ENCODE measurements at places on chromosomes 11 and 22.

GRCh38 chr11:117479372-117479771 lies 151.7 kb downstream of the CEP164 start:
- no peak for DNase-seq

DNA sequence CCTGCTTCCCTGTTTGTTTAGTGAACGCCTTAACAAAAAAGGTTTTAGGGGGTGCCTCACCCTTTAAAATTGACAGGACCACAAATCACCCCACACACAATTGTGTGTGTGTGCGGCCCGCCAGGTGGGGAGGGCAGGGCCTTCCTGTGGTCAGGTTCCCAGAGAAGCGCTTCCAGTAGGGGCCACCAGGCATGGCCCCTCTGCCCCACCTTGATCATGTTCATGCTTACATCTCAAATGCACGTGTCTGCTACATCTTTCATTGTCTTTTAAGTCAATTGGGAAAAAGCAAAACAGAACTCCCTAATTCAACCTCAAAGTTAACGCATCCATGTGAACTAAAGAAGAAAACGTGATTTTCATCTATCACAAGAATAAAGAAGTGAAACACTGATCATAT lies 1335.3 kb downstream of the TBC1D22A start:
- DNase-seq = no peak

GRCh38 chr22:43796567-43796966 lies 15.5 kb downstream of the EFCAB6 start:
- no peak for DNase-seq

GRCh38 chr11:64297699-64298358 lies 2.3 kb upstream of the CATSPERZ start:
- no peak for DNase-seq

GRCh38 chr22:17754233-17754925 lies 19.9 kb downstream of the BID start:
- DNase-seq = no peak

DNA sequence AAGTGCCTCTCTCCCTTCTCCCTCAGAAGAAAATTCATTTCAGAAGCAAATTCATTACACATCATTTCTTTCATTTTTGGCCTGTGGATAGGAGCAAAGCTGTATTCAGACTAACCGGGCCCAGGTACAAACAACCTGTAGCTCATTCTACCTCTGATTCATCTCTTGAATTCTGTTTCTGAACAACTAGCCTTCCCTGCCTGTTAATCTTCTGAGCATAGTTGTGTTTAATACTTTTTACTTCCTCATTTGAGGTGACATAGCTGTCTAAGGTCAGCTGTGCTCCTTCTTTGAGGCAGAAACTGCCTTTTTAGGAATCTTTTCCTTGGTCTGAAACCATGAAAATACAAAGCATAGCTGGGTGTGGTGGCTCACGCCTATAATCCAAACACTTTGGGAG lies 12.6 kb upstream of the IL18BP start:
- no peak for DNase-seq

- no peak for DNase-seq
These were observed 141.6 kb upstream of the CADM1 start for GRCh38 chr11:115645631-115646317.

GRCh38 chr22:19411690-19412045 lies 19.9 kb downstream of the HIRA start:
- no peak for DNase-seq

- DNase-seq = no peak
These were observed 114.7 kb upstream of the SERPIND1 start for GRCh38 chr22:20659258-20659657.

GRCh38 chr11:46800177-46800576 lies 45.9 kb downstream of the CKAP5 start:
- no peak for DNase-seq

- DNase-seq = no peak
These were observed 22.6 kb upstream of the RCN1 start for GRCh38 chr11:32068134-32068870.

GRCh38 chr11:31442086-31442485 lies 67.3 kb downstream of the IMMP1L start:
- DNase-seq = no peak

GRCh38 chr11:44957776-44958564 lies 7.3 kb upstream of the TP53I11 start:
- no peak for DNase-seq

GRCh38 chr11:766936-767210 lies 10.4 kb downstream of the GATD1 start:
- no peak for DNase-seq

- DNase-seq = no peak
These were observed 24.6 kb upstream of the ZBTB16 start for GRCh38 chr11:114034956-114035355.

- DNase-seq = no peak
These were observed 24.8 kb upstream of the NAT10 start for GRCh38 chr11:34080609-34081008.

DNA sequence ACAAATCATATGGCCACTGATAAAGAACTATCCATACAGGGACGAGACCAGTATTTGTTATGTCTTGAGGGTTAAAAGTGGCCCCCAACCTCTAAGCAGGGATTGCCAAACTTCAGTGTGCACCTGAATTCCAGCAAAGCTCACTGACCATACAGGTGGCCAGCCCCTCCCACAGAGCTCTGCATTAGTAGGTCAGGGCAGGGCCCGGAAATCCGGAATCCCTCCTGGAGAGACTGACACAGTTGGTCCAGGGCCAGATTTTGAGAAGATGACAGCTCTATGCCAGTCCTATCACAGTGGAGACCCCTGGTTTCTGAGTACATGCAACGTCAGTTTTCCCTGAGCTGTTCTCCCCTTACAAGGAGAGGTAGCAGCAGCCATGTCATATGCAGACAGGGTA lies 20.8 kb downstream of the VPS37C start:
- no peak for DNase-seq

- no peak for DNase-seq
These were observed 605.0 kb upstream of the RAG2 start for GRCh38 chr11:37203006-37203405.

GRCh38 chr11:102244681-102245409 lies 72.4 kb upstream of the BIRC3 start:
- DNase-seq = no peak

- no peak for DNase-seq
These were observed 7.6 kb downstream of the SLC39A13 start for GRCh38 chr11:47415949-47416472.

GRCh38 chr11:61923166-61924063 lies 6.0 kb upstream of the RAB3IL1 start:
- DNase-seq = no peak

GRCh38 chr11:102347462-102348370 lies 702 bp downstream of the BIRC2 start:
- DNase-seq = no peak

DNA sequence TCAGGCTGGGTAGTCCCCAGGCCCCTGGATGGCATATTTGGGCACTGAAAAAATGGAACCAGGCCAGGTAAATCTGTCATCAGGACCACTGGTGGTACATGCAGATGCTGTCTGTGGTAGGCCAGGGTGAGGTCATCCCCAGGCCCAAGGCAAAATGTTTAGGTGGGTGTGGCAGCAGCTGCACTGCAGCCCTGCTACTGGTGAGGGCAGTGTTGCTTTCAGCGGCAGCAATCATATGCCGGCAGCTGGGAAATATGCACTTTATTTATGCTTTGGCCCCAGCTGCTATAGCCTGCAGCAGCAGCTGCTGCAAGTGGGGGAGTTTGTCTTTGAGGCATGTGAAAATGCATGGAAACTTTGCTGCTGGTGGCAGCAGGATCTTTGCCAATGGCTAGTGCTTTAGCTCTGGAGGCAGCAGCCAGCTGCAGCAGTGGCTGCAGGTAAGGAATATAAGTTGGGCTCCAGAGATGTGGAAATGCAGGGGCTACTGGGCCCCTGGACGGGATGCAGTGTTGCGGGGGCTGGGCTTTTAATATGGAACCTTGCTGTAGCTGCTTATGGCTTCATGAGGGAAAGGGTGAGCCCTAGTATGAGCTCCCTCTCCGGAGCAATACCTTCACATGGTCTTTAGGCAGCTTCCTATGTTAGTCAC lies 365.7 kb upstream of the CADM1 start:
- no peak for DNase-seq

GRCh38 chr22:26890870-26891269 lies 233.5 kb downstream of the MIAT start:
- DNase-seq = no peak

- no peak for DNase-seq
These were observed 1.1 kb upstream of the FADS2 start for GRCh38 chr11:61826930-61827570.

- no peak for DNase-seq
These were observed 15.2 kb downstream of the PAX6 start for GRCh38 chr11:31795706-31796498.

DNA sequence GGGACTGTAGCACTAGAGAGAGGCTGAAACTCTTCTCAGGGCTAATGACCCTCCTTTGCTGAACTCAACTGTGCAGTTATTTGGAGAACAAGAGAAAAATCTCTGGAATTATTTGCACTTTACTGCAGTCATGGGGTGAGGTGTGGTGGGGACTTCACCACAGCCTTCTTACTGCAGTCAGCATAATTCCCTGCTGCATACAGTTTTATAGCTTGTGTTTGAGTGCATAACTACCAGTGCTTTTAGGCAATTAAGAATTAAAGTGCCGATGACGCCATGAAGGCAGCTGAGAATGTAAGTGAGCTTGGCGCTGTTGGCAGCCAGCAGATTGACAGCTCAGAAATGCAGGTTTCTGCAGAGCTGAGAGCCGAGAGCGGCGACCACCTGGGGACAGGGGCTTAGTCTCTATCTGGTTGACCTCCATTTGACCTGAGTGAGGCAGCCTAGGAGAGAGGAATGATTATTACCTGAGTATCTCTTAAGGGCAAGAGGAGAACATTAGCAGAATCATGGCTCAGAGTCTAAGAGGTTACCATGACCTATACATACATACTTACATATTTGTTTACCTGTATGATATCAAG lies 830.0 kb downstream of the NTM start:
- no peak for DNase-seq

DNA sequence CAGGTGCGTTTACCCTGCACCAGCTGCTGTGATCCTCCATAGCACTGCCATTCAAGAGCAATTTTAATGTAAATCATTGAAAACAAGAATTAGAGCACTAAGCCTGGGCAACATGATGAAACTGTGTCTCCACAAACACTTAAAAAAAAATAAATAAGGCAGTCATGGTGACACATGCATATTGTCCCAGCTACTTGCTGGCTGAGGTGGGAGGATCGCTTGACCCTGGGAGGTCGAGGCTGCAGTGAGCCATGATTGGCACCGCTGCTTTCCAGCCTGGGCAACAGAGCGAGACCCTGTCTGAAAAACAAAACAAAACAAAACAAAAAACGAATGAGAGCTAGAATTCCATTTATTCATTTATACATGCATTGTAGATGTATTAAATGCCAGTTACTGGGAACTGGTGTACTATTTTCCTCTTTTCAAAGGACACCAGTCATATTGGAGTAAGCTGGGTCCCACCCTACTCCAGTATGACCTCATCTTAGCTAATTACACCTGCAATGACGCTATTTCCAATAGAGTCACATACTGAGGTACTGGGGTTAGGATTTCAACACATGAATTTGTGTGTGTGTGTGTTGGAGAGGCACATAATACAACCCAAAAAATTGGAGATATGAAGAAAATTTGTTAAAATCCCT lies 101.9 kb downstream of the MICAL2 start:
- DNase-seq = no peak

GRCh38 chr11:32428665-32429303 lies 6.6 kb downstream of the WT1 start:
- DNase-seq = no peak

DNA sequence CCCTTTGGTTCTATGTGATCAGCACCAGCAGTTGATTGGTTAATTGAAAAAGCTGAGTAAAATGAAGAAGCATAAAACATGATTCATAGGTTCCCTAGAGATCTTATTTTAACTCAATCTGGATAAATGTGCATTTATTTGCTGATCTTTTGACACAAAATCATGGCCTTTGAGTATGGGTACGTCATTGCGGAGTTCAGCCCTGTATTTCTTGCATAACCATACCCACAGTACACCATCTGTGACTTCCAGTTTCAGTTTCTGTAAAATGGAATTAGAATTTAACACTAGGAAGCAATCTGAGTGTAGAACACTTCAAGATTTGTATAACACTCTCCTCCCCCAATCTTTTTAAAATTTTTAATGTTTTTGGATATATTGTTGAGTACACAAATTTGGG lies 358.2 kb downstream of the DDX10 start:
- DNase-seq = no peak

GRCh38 chr22:32708830-32709229 lies 92.7 kb upstream of the TIMP3 start:
- no peak for DNase-seq

- no peak for DNase-seq
These were observed 3.7 kb upstream of the IPO7 start for GRCh38 chr11:9380773-9381172.

DNA sequence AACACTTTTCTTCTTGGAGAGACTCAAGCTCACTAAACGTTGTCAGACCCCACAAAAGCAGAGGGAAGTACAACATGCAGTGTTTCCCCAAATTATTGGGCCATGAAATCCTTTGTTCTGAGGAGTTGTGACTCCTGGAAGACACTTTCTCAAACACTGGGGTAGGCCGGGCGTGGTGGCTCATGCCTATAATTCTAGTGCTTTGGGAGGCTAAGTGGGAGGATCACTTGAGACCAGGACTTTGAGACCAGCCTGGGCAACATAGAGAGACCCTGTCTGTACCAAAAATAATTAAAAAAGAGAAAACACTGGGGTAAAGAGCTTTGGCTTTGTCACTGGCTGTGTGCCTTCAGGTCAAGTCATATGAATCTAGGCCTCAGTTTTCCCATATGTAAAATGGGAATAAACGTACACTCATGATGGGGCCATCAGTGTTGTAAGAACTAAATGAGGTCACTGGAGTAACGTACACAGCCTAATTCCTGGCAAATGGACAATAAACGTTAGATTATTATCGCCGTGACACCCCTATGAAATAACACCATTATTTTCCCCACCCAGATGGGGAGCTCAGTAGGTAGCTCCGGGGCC lies 92.0 kb downstream of the RRM1 start:
- DNase-seq = no peak

GRCh38 chr22:45891021-45891421 lies 85.9 kb downstream of the WNT7B start:
- no peak for DNase-seq

DNA sequence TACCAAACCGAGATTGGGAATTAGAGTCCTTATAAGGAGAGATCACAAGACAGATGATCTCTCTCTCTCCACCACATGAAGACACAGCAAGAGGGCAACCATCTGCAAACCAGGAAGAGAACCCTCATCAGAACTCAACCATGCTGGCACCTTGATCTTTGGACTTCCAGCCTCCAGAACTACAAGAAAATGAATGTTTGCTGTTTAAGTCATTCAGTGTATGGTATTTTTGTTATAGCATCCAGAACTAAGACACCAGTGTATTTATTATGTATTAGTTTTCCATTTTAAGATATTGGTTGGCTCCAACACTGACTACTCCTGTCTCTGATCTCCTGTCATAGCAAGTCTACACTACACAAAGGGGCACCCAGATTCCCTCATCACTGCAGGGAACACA lies 86.9 kb downstream of the CCDC34 start:
- no peak for DNase-seq

GRCh38 chr11:120603071-120603470 lies 91.5 kb downstream of the GRIK4 start:
- no peak for DNase-seq
